ENCODE measurements at places on chromosomes 2 and 18. TPM values are rescaled to one million over a fixed set of nuclear protein-coding genes. Genes with fewer than 3 reads are reported as not detected.
A peak's percentile ranks its signal among the peaks of the same experiment; 100 is the strongest.

- DNase-seq, result no peak
These were observed 28.1 kb downstream of the PIK3C3 start for GRCh38 chr18:41982942-41983660.

Gene IGFBP5
- total RNA-seq, result 15.8 TPM

DNA sequence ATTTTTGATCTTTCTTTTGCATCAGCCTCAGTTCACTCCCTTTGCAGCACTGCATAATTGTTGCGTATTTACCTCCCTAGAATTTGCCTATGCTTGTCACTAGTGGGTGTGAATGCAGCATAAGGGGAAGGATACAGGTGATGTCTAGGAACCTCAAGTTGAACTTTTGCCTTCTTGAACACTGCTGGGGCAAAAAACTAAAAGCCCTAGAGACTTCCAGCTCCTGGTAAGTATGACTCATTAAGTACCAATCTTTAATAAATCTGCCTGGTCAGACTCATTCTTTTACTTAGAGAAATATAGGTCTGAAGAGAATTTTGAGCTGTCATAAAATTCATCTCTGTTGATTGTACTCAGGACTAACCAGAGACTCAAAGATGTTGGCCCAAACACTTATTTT is 547.3 kb upstream of the FANCL start:
- DNase-seq, result no peak

GRCh38 chr2:14516844-14517243 is 115.7 kb upstream of the LRATD1 start:
- peak; percentile 26 for DNase-seq

DNA sequence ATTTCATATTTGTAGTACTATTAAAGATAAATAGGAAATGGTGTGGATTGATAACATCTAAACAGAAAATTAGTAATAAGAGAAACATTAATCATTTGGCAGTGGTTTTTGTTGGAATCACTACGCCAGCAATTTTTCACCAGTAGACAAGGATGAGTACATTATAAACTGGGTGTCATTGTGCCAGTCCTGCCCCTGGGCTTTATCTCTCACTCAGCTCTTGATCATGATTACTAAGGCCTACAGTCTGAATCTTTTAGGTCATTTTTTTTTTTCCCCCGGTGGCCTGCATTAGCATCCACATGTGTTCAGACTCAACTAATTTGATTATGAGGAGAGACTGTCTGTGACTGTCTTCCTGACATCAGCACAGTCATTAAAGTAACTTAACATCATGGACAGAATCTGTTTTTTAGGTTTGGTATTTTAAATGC is 16.2 kb downstream of the GULP1 start:
- DNase-seq, result no peak

Gene CWC22
- 13.9 TPM for total RNA-seq

DNA sequence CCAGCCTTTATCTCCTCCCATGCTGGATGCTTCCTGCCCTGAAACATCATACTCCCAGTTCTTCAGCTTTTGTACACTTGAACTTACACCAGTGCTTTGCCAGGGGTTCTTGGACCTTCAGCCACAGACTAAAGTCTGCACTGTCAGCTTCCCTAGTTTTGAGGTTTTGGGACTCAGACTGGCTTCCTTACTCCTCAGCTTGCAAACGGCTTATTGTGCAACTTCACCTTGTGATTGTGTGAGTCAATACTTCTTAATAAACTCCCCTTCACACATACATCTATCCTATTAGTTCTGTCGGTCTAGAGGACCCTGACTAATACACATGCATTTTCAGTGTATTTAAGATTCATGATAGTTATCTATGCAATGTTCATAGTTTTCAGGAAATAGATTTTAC is 35.8 kb upstream of the ZNF804A start:
- no peak for DNase-seq

Gene FAM237A
- not detected for total RNA-seq

DNA sequence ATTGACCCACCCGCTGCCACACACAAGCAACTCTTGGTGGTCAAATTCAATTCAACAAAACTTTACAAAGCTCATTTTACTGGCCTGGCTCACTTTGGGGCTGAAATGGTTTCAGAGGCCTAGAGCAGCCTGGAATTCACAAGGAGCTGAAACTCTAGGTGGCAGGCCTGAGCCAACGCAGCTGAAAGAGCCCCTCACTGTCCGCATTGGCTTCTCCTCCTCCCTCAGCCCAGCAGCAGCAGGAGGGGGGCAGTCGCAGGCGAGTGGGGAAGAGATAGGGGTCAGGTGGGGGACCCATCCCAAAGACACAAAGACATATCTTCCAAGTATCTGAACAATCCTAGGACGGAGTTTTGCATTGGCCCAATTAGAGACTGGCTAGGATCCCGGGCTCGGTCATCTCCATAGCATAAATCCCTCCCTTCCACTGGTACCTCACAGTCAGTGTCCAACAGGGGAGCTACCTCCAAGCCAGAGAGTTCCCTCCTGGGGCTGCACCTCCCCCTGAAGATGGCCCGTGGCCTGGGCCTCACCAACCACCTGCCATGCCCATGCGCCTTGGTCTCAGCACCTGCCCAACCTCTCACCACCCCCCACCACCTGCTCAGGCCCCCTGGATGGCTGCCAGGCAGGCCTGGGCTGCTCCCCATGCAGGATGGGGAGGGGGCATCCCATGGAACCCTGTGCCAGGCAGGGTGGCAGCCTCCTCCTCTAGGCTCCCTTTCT is 113.4 kb downstream of the ZBTB7C start:
- peak; percentile 67 for DNase-seq

- DNase-seq, result peak; percentile 57
These were observed 40.0 kb downstream of the IL1RL2 start for GRCh38 chr2:102226612-102227391.

GRCh38 chr2:168539945-168540344 is 83.9 kb downstream of the CERS6 start:
- DNase-seq, result no peak

DNA sequence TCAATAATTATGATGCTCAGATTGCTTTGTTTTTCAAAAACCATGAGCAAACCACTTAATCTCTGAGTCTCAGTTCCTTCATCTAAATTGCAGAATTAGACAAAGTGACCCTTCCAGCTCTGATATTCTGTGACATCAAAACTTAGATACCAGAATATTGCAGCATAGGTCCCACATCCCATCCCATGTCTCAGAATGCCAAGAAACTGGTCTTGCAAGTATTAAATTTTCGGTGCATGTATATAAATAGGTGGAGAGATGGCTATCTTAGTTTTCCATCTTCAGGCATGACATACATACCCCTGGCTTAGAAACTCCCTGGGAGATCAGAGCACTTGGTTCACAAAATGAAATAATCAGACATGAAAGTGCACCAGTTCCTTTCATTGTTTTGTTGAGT is 39.8 kb downstream of the WDR75 start:
- no peak for DNase-seq

Gene FER1L5
- not detected for total RNA-seq

- no peak for DNase-seq
These were observed 68.9 kb upstream of the NCK2 start for GRCh38 chr2:105675841-105676240.

GRCh38 chr2:239167011-239167673 is 233.7 kb downstream of the HDAC4 start:
- DNase-seq, result no peak

Gene PIGN
- total RNA-seq, result 26.3 TPM

- DNase-seq, result no peak
These were observed 160.2 kb downstream of the PXDN start for GRCh38 chr2:1584051-1584531.

Data from myocyte (in vitro differentiated cells).